ENCODE measurements at places on chromosomes 12 and 14.
A peak's percentile ranks its signal among the peaks of the same experiment; 100 is the strongest.

- no peak for DNase-seq
Observed at GRCh38 chr14:37438444-37438843, 156.6 kb downstream of the FOXA1 start.

- no peak for DNase-seq
Observed at GRCh38 chr12:92414170-92415070, 268.8 kb upstream of the BTG1 start.

DNA sequence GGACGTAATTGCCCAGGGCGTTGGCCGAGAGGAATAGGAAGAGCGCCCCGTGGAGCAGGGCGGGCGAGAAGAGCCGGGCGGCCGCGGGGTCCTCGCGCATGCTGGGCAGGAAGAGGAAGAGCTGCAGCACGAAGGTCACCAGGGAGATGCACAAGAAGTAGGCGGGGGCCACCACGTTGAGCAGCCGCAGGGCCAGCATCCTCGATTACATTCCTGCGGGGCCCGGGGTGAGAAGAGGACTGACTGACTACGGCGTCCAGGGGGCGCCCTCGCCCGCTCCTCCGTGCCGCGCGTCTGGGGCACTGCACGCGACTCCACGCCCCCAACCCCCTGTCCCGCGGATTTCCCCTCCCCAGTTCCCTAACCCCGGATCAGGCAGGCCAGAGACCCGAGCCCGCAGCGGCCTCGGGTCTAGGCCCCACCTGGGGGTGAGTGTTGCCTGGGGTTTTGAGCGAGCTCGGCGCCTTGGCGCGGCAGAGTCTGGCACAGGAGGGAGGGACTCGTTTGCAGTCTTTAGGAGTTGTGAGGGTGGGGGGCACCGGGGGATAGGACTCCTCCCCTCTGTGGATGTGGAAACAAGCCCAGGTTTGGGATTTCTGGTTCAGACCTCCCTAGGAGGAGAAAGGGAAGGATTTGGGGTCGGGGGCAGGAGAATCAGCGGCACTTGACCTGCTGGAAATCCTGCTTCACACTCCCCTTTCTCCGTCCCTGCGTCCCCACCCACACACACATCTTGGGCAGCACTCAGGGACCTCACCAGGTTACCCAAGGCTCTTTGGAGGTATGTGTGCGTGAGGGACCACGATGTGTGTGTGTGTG, 1.8 kb downstream of the ZDHHC22 start:
- DNase-seq: peak; percentile 91

- DNase-seq: no peak
Observed at GRCh38 chr12:12482150-12482761, 80.4 kb downstream of the DUSP16 start.

GRCh38 chr12:118190266-118190665, 54.3 kb downstream of the PEBP1 start:
- DNase-seq: no peak

DNA sequence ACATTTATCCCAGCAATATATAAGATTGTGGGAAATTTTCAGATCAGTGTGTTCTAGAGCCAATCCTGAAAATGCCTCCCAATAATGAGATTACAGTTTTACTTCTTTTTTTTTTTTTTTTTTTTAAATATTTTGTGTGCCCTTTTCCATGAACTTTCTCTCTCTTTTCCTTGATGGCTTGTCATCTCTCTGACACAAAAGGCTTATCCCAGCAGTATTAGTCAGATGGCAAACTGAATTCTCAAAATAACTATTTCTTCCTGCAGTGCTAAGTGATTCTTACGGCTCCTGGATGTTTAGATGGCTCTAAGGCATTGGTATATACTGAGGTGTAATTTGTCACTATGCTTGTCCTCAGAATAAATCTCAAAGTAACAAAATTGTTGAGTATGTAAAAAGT, 86.7 kb downstream of the LRP6 start:
- DNase-seq: no peak

- DNase-seq: no peak
Observed at GRCh38 chr12:33223956-33224355, 215.7 kb downstream of the SYT10 start.

DNA sequence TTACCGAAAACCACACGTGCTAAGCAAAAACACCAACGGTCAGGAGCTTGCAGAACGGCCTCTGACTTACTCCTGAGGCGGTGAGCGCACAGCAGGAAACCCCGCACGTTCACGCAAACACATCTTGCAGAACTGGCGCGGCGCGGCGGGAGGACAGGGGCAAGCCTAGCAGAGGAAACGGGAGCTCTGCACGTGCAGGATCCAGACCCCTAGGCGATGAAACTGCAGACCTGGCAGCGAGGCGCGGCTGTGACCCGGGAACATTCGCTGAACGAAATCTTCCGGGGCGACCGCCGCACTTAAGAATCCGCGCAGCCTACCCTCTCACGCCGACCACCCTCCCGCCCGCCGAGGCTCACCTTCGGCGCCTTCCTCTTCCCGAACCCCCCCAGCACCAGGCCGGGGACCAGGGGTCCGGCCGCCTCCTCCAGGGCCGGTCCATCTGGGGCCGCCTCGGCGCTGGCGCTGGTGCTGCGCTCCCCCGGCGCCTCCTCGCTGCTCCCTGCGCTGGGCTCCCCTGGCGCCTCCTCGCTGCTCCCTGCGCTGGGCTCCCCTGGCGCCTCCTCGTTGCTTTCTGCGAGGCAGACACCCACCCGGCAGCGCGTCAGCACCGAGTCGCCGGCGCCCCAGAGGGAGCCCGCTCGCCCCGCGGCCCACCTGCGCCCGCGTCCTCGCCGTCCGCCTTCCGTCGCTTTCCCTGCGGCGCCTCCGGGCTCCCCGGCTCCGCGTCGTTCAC, 615 bp downstream of the DDX51 start:
- no peak for DNase-seq
